ENCODE measurements at places on chromosomes 2 and 18.

DNA sequence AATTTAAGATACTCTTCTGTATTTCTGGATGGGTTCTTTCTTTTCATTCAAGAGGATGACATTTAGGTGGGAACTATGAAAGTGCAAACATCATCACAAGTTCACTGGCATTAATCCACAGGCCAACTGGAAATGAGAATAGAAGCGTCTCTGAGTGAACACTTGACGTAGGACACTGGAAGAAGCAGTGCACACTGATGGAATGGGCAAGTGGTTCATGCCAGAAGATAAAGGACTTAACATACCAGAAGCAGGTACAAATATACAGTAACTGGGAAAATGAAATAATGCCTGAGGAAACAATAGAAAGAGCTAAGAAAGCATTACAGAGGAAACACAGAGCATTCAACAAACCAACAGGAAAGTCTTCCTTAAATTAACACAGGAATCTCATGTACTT, 120.9 kb upstream of the CCDC195 start:
- DNase-seq, result no peak

GRCh38 chr2:107393516-107393915, 433.2 kb upstream of the RGPD4 start:
- DNase-seq, result no peak

- DNase-seq, result no peak
Measured at GRCh38 chr2:137797641-137798040, 166.6 kb upstream of the HNMT start.

DNA sequence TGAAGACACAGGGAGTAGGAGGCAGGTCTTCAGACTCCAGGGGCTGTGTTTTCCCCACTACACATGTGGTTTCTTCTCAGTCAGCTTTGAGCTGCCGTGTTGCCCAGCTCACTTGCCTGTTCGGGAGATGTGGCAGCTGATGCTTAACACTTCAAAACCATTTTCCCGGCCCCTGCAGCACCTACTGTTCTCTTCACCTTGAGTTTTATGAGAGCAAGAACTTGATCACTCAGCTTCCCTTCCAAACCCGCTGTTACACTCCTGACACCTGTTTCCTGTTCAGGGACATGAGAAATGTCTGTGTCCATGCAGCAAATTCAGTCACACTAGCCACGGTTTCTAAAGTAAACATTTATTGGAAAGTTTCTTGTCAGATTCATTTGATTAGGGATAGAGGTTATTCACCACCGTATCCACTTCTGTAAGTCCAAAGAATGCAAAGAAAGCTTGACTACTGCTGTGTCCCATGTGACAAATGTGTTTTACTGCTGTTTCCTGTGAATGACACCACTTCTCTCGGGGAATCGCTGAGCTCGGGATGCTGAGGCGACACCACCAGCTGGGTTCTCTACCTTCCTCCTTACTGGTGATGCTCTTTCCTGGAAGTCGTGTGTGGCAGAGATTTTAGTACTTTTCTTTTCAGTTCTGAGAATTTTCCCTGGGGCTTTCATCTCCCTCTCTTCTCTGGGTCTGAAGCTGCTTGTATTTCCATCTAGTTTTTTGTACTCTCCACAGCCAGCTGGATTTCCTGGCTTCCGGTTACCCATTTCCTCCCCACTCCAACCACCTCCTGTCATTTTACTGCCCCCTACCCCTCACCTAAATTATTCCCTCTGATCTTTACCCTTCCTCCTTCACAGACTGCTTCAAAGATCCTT, 91.7 kb downstream of the KLF7 start:
- no peak for DNase-seq

DNA sequence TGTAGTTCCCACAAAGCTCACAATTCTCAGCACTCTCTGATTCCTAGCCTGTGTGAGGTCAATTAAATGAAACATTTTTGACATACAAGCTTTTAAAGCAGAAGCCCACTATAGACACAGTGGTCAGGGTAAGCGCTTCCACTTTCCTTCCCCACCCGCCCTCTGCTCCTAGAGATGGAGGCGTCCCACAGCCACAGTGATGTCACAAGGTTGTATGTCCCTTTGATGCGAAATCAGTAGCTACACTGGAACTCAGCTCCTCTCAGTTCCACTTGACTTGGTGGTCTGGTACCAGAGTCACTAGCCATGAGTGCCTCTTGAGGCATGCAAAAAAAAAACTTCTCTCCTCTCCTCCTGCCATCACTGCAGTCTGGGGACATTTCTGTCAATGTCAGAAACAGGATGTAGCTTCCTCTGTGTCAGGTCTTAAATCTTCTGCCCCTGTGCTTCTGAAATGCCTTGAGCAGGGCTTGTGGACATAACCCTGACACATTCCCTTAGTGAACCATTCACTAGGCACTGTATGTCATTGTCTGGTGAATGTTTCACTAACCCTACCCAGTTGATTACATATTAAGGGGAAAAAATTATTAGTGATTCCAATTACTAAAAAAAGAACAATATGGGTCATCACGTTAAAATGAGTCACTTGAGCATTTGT, 7.8 kb downstream of the SULT1C4 start:
- DNase-seq, result no peak

- DNase-seq, result no peak
Measured at GRCh38 chr2:161979490-161979889, 94.5 kb downstream of the DPP4 start.

- no peak for DNase-seq
Measured at GRCh38 chr2:166775176-166775575, 113.1 kb upstream of the XIRP2 start.

GRCh38 chr2:230471074-230471473, 55.1 kb downstream of the SP100 start:
- no peak for DNase-seq

- no peak for DNase-seq
Measured at GRCh38 chr2:168189835-168190569, 57.4 kb downstream of the STK39 start.

DNA sequence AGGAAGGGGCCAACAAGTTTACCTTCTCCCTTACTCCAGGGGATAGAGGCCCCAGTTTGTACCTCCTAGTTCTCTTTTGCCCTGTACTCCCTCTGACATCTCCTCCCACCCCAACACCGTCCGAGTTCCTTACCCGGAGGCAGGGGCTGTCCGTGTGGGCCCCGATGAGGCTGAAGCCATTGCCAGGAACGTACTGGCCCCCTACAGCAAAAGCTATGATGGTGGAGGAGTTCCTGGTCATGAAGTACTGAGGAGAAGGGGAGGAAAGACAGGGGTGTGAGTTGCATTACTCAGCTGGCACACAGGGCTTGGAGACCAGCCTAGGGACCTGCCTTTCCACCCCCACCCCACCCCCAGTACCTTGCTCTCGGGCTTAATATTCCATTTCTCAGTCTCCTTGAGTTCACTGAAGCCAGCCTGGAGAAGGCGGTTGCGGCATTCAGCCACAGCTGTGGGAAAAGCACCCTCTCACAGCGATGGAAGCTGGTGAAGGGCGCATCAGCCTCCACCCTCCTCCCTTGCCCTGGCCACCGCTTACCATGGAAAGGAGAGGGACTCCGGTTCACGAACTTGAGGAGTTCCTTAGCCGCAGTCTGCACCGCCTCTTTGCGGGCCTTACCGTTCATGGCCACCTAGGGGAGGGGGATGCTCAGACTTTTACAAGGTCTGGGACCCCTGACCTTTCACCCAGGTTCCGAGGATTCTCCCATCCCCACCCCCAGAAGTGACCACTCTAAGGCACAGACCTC, 1.0 kb downstream of the DNPEP start:
- no peak for DNase-seq

- DNase-seq, result no peak
Measured at GRCh38 chr18:55013685-55014084, 54.4 kb upstream of the CCDC68 start.

DNA sequence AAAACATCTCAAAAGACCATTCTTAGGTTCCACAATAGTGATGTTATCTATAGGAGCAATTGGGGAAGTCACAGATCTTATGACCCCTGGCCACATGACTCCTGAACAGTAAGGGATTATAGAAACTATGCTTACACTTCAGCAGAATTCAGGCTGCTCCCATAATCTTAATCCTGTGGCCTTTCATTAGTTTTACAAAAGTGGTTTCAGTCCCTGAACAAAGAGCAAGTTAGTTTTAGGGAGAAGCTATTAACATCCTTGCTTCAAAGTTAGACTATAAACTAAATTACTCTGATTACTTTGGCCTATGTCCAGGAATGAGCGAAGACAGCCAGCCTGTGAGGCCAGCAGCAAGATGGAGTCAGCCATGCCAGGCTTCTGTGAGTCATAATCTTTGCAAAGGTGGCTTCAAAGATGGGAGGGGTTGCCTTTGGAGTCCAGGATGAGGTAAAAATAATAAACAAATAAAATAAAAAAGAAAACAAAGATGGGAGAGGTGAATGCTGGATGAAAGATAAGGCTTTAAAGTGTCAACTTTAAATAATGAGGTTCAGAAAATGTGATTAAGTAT, 168.7 kb upstream of the NDUFV2 start:
- no peak for DNase-seq

- DNase-seq, result no peak
Measured at GRCh38 chr2:233977296-233977837, 60.2 kb downstream of the TRPM8 start.

DNA sequence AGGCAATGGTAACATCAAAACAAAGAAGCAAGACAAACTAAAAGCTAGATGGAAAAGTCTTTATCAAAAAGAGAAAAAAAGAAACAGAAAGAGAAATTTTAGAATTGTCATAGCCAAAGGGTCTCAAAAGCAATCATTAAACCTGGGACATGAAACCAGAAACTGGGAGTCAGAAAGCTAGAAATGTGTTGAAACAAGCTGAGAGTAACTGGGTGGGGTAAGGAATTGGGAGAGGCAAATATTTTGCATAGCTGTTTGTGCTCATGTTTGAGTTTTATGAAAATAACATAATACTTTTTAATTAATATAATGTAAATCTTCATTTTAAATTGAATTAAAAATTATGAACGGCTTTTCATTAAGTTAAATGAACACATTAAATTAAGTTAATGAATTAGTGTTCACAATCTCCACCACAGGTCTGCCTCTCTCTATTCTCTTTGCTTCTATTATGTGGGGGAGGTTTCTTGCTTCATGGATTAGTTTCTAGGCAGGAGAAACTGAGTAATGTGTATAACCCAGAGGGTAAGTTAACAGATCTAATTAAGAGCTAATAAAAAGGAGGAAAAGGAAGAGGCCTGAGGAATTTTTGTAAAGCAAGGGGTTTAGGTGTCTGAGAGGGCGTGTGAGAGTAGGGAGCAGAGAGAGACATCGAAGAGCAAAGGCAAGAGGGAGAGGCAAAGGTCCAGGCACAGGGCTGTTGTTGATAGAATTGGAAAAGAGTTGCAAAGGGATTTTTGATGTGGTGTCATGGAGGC, 20.0 kb upstream of the SERPINB2 start:
- no peak for DNase-seq

GRCh38 chr2:73266061-73266901, 18.0 kb downstream of the FBXO41 start:
- no peak for DNase-seq

- DNase-seq, result no peak
Measured at GRCh38 chr18:78643004-78643403, 336.6 kb upstream of the SALL3 start.

GRCh38 chr2:239471011-239471792, 70.4 kb upstream of the HDAC4 start:
- no peak for DNase-seq

GRCh38 chr18:22933206-22933965, at the start of gene RBBP8:
Gene RBBP8, plus strand, starts transcription at chr18:22933328. Its CDS starts 3,524 bp downstream, at chr18:22936852.
- DNase-seq, result peak; percentile 72

- no peak for DNase-seq
Measured at GRCh38 chr2:186687807-186688211, 6.1 kb upstream of the FAM171B start.

GRCh38 chr18:48342581-48342980, 66.6 kb downstream of the ZBTB7C start:
- no peak for DNase-seq

- no peak for DNase-seq
Measured at GRCh38 chr2:181677912-181678586, 2.3 kb downstream of the NEUROD1 start.

- no peak for DNase-seq
Measured at GRCh38 chr2:136055929-136056688, 61.8 kb downstream of the CXCR4 start.
